ENCODE measurements at places on chromosomes 6 and 20. TPM values are rescaled to one million over a fixed set of nuclear protein-coding genes. Genes with fewer than 3 reads are reported as not detected.

DNA sequence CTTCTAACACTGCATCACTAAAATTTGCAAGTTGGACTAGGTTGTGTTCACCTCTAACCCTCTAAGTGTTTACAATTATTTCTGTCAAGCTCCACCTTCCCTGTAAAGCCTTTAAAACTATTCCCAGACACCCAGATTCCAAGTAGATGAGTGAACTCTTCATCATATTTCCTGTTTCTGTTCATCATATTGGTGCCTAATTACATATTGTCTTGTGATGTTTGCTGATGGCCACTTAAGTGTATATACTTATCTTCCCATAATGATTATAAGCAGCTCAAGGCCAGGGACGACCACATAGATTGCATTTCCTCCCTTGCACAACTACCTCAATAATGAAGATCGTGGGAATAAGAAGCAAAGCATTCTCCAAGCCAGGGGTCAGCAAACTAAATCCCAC lies 16.8 kb downstream of the TNFRSF21 start:
- no peak for DNase-seq

DNA sequence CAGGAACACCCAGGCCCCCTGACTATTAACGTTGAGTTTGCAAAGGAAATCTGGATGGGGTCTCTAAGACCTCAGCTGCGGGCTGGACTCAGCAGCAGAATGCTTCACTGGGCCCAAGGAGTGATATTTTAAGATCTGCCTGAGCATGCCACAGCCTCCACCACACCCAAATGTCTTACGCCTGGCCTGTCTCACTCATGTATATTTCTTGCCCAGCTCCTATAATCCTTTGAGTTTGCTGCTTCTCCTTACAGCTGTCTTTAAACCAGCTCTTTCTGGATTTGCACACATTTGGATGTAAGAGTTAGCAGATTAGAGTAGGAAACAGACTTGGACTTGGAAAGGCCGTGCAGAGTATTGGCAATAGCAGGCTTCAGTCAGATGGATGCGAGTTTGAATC lies 16.4 kb downstream of the CASS4 start:
- no peak for DNase-seq

DNA sequence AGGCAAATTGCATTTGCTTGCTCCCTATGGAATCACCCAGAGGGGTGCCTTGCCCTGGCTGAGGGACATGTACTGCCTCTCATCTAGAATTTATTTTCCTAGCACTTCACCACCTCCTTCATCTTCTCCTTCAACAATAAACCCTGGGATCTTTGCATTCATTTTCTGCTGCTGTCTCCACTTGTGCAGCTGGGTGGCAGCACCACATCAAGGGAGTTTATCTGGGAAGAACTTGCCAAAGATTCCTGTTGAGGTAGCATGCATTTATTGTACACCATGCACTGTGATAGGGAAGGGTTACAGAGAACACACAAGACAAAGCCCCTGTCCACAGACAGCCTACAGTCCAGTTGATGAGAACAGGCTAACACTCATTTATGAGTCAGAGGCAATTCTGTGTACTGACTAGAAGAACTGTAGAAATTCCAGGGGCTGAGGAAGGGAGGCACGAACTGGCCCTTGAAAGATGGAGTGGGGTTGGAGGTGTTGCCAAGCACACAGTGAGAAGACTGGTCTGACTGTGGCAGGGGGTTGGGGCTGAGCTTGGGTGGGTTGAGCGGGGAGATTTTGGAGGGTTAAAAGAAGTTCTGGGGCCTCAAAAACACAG lies 17.5 kb downstream of the C20orf173 start:
- DNase-seq = no peak

- DNase-seq = no peak
These were observed 78.0 kb downstream of the FGD2 start for GRCh38 chr6:37083243-37084138.

The PAQR8 gene
- 4.1 TPM for total RNA-seq

- DNase-seq = no peak
These were observed 3.8 kb upstream of the SLC17A1 start for GRCh38 chr6:25835442-25836283.

The DZANK1 gene
- 1.7 TPM for total RNA-seq

GRCh38 chr6:12709116-12709515 lies 7.5 kb upstream of the PHACTR1 start:
- DNase-seq = no peak

DNA sequence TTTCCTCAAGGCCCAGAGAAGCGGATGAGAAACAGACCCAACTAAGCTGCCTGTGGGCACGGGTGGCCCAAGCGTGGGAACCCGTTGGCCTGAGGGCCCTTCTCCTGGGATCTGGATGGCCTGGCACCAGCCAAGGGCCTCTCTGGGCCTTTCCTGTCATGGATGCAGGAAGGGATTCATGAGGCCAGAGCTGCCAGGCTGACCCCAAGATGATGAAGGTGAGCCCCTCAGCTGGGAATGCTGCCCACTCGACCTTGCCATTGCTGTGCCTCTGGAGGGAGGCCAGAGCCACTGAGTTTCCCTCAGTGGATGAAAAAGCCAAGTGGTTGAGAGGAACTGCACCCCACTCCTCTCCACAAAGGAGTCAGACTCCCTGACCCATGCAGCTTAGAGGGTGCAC lies 171.2 kb downstream of the VEGFA start:
- no peak for DNase-seq

The PKIG gene
- total RNA-seq = 21.8 TPM

DNA sequence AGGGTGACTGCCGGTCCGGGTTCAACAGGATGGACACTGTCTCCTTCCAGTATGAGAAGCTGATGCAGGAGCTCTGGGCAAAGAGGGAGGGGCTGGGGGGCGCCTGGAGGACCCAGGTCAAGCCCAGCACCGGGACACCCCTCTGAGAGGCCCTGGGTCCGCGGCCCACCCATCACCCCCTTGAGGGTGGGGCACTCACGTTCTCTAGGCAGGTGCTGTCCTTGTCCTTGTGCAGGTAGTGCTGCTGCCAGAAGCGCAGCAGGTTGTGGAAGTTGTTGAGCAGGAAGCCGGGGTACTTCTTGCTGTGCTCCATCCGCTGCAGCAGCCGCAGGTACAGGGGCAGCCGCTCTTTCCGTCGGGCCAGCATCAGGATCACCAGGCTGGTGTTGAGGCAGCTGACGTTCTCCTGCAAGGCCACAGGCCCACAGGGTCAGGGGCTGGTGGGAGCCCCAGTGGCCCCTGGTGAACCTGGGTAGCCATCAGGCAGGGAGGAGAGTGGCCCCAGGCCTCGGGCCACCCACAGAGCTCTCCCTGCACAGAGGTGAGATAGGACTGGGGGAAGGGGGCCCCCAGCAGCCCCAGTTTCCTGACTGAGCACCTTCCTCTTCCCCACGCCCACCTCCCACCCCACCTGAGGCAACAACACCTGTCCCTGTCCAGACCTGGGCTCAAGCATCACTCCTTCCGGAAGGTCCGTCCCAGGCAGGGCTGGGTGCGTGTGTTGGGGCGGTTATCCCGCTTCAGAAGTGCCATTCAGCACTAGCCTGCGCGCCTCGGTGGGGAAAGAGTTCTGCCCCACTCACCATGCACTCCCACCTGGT lies 47.8 kb downstream of the MYH7B start:
- DNase-seq = no peak

The GSTA2 gene
- not detected for total RNA-seq

The MATN4 gene
- 0.99 TPM for total RNA-seq

- no peak for DNase-seq
These were observed 109.1 kb upstream of the PLEKHG1 start for GRCh38 chr6:150490586-150490985.

GRCh38 chr20:22686097-22686496 lies 101.7 kb upstream of the FOXA2 start:
- DNase-seq = no peak

DNA sequence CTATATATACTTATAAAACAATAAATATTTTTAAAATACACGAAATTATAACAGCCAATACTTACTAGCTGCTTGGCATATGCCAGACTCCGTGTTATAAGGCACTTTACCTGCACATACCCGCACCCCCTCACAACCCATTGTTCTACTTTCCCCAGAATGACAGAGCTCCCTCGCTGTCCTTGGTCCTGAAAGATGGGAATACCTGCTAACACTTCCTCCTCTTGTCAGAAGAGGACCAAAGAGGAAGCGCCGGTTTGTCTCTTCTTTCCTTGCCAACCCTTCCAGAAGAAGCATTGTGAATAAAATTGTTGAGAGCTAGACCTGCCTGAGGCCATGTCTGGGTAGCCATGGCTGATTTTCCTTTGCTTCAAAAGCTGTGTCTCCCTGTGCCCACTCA lies 149.3 kb downstream of the PTPRT start:
- DNase-seq = no peak

DNA sequence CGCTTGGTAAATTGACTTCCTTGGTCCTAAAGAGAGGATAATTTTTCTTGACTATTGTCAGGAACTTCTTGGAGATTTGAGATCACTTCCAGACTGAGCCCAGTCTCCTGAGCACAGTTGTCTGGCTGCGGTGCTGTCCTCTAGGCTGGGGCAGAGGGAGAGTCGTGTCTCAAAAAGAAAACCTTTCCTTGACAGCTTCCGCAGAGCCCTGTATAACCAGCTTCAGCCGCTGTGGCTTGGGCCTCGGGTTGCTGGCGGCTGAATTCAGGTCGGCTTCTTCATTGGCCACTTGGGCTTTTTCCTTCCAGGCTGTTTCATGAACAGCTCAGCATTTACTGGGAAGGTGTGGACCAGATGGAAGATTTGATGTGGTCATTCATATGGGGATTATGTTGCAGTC lies 75.9 kb downstream of the DHX35 start:
- no peak for DNase-seq

GRCh38 chr20:63273635-63274380 lies 1.2 kb downstream of the ARFGAP1 start:
- DNase-seq = no peak

The SCAND1 gene
- total RNA-seq = 19.4 TPM

DNA sequence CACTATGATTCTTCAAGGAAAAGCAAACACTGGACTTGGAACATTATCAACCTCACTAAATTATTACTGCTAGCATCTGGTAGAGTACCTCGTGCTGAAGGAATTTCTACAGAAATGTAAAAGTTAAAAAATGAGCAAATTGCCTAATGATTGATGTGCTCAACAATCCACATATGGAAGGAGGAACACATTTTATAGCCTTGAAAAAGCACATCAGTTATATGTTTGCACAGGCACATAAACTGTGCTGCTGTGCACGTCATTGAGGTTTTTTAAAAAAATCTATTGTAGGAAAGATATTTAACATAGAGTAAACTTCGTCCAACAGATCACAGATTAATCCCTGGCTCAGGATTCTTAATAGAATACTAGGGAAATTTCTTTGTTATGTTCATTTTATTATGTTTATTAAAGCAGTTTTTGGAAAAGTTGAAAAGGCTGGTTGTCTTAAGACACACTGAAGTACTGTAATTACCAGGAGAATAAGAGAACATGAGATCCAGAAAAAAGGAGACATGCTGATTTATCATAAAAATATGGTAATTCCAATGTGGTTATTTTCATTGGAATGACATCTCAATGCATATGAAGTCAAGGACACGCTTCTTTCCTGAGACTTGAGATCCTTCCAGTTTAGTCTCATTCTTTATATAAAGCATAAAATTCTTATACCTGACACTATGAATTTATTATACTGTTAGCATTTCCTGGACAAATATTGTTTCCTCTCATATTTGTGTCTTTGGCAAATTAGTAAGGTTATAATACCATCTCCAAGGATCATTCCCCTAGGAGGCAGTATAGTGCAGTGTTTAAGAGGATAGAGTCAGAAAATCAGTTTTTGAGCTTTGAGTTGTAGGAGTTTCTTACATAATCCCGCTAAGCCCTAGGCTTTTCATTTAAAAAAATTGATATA lies 511.1 kb downstream of the TENT5A start:
- peak; percentile 86 for DNase-seq

GRCh38 chr6:157217198-157217893 lies 106.0 kb downstream of the TMEM242 start:
- no peak for DNase-seq

Data from skin of body (tissue), 3 donors.